ENCODE measurements at places on chromosomes 5 and 9.

DNA sequence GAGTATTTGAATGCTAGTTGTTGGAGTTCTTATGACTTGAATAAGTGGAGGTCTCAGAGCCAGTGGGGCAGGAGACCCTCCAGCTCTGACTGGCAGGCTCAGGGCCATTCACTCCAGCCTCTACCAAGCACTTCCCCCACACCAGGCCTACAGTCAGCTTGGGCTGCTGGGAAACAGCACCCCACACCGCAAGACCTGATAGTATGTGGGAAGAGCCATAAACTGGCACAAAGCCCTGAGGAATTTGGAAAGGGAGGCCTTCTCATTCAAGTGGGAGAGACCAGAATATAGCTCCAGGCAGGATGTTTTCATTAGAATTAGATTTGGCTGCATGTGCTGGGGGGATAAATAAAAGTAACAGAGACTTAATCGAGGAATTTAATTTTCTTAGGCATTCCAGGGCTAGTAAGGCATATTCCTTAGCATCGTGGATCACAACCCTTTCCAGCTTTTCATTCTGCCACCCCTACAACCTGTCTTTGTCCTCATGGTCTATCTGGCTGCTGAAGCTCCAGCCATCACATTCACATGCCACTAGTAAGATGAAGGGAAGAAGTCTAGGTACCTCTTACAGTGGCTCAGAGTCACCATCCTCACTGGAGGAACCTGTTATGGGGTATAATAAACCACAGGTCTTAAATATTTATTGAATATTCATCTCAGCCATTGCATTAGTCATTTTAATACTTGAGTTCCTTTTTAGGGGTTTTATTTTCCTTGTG, 47.5 kb downstream of the TMOD1 start:
- DNase-seq = no peak

- DNase-seq = no peak
These were observed 2.2 kb downstream of the ZNF366 start for GRCh38 chr5:72505016-72505415.

DNA sequence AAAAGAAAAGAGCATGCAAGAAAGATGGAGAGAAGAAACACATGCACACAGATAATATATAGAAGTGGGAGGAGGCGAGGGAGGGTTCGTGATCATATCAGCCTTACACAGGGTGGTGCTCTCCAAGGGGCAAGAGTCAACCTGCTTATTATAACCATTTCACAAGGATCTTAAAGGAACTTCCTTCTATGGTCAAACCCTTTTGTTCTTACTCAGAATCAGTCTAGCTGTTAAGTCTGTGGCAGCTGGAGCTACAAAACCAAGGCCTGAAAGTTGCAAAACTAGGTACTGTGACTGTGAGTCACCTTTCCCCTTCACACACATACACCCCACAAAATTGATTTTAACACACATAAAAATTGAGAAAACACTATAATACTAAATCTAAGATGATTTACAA, 18.5 kb upstream of the ERMP1 start:
- peak; percentile 97 for DNase-seq

- DNase-seq = peak; percentile 7
These were observed 60.7 kb downstream of the LHFPL2 start for GRCh38 chr5:78587775-78588291.

- DNase-seq = no peak
These were observed 38.7 kb downstream of the SLC28A3 start for GRCh38 chr9:84301851-84302250.

DNA sequence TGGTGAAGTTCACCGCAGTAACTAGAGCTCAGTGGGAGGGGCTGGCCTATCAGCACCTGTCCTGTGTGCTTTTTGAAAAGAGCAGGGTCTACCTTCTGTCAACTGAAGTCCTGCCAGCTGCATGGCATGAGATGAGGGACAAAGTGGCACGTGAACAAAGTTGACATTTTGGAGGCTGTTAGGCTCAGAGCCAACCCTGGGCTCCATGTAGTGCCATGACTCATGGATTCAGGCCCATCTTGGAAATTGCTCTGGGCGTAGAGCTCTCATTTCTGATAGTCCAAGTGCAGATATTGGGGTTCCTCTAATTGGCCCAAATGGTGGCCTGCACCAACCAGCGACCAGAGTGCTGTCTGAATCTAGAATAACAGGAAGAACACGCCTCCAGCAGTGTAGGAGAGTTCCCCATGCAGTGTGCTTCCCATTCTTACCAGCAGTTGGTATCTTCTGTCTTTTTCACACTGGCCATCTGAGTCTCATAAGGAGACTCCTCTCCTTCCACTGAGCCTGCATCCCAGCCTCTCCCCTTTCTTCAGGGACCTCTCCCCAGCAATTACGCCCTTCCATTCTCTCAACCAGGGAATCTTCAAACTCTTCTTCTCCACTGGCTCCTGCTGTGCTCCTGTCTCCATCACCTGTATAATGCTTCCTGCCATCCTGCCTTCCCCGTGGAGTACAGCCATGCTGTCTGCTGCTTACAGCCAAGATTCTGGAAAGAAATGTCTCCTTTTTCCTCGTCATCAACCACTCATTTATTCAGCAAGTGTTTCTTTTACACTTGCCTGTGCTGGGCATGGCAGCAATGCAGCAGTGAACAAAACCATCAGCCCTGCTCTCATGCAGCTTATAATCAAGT, 30.4 kb downstream of the IRF1 start:
- DNase-seq = no peak

DNA sequence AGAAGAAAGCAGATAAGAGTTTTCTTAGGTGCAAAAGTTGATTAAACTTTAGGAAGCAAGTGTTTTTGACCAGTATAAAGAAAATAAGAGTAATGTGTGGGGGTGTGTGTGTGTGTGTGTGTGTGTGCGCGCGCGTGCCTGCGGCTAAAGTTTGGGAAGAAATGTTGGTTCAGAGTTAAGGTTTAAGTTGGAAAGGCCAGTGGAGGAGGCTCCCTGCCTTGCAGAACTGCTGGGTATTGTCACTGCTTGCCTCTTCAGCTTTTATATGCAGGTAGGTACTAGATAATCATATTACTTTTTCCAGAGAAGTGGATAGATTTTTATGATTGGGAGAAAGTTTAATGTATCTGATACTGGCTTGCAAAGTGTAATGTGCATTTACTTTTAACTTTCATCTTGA, 2.0 kb downstream of the PIK3R1 start:
- DNase-seq = no peak

DNA sequence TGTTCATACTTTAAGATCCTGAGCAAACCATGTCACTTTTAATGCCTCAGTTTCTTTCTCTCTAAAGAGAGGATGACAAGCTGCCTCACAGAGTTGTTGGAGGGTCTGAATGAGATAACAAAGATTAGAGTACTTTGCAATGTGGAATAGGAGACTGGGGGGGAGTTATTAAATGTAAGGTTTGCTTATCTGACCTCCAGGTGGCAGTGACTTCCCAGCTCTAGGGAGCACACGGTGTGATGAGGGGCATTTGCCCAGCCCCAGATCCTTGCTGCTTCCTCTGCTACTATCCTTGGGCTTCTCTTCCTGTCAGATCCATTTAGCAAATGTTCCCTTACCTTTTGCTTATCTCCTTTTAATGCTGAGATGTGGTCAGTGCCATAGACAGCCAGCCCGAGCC, 30.7 kb downstream of the ENHO start:
- no peak for DNase-seq

- no peak for DNase-seq
These were observed 25.2 kb downstream of the TGFBR1 start for GRCh38 chr9:99130069-99130468.

GRCh38 chr9:93826209-93826608, 128.9 kb downstream of the BARX1 start:
- DNase-seq = no peak

GRCh38 chr9:36140086-36141084, 3.9 kb downstream of the GLIPR2 start:
- DNase-seq = peak; percentile 27

- DNase-seq = no peak
These were observed 15.8 kb downstream of the CCDC152 start for GRCh38 chr5:42772265-42772993.

- DNase-seq = no peak
These were observed at the start of gene DMRT2 for GRCh38 chr9:1050125-1050895. Gene DMRT2, plus strand, starts transcription at chr9:1050357. Its CDS starts 1,257 bp downstream, at chr9:1051614.

GRCh38 chr9:9615086-9615485, 997.7 kb downstream of the PTPRD start:
- no peak for DNase-seq

DNA sequence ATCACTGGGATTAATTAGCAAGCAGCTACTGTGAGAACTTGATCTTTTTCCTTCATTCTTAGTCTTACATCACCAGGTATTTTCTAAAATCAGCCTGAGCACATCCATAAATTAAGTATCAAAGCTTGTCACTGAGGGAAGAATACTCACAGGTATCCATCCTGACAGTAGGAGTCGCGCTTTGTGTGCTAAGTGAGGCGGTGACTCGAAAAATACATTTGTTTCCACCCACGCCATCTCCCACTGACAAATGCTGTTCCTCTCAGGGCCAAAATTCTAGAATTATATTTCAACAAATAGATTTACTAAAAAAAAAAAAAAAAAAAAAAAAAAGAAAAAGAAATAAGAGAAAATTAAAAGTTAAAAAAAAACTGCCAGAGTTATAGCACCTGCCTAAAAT, 34.1 kb upstream of the GABRB2 start:
- DNase-seq = no peak

DNA sequence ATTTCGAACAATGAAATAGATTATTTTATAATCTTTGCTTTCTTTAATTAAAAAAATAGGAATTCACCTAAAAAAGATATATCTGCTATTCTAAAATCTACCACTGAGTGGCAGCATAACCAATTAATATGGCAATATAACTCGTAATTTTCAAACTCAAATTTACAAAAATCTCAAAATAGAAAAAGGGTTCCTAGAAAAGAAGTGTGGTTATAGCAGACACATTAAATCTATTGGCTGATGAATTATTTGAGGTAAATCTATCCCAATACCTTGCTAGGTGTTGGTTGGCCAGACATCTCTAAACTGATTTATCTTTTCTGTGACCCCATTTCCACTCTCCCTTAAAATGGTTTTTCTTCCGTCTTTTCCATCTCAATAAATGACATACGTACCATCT, 30.2 kb upstream of the NRG2 start:
- no peak for DNase-seq
